Stimulated activated CD4-positive, alpha-beta T cell treated with anti-CD3 and anti-CD28 coated beads, Interleukin-1b, Interleukin-23, amount 100 ng/mL, for 24 hours (primary cell): ENCODE measurements at places on chromosomes 2 and 18.

DNA sequence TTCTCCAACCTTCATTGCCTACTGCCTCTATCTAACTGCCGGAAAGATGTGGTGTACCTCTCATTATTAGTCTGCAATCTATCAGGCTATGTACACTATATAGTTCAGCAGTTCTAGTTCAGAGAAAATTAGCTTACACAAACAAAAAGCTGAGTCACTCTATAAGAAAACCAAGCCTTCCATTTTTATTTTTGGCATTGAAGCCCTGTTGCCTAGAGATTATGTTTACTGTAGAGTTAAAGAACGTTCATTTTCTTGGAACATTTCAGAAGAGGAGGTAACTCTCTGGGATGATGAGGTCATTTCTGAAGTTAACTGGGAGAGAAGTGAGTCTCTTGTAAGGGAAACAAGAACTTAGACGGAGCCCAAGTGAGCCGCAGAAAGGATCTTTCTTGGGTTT is 133.5 kb downstream of the FAM124B start:
- DNase-seq = no peak

- no peak for DNase-seq
Observed at GRCh38 chr18:28409811-28410210, 232.9 kb upstream of the CDH2 start.

- no peak for DNase-seq
Observed at GRCh38 chr2:113965228-113965627, 75.3 kb downstream of the ACTR3 start.

DNA sequence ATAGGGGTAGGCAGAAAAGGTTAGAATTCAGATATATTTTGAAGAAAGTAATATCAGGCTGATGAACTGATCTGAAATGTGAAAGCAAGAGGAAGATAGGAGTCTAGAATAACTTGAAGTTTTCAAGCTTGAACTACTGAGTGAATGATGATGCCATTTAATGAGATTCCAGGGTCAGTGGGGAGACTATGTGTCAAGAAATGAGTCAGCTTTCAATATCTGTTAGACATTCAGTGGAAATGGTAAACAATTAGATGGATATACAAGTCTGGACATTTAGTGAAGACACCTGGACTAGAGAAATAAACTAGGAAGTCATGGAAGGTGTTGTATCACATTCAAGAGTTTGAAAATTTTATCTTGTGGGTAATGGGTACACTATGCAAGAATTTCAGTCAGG is 326.9 kb downstream of the FSIP2 start:
- DNase-seq = no peak

DNA sequence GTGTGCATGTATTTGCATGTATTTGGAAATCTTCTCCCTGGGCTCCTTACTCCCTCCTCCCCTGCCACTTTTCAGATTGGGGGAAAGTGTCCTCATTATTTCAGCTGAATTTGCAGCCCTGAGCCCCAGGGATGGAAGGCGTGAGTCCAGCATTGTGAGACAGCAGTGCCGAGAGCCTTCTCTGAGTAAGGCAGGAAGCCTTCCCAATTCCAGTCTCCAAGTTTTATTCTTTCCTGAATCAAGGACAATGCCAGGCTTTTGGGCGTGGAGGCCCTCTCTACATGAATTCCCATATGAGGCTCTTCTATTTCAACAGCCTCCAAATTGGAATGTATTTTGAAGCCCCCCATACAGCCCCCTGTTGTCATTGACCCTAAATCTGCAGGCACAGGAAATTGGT is 163.5 kb downstream of the ACKR3 start:
- DNase-seq = no peak

DNA sequence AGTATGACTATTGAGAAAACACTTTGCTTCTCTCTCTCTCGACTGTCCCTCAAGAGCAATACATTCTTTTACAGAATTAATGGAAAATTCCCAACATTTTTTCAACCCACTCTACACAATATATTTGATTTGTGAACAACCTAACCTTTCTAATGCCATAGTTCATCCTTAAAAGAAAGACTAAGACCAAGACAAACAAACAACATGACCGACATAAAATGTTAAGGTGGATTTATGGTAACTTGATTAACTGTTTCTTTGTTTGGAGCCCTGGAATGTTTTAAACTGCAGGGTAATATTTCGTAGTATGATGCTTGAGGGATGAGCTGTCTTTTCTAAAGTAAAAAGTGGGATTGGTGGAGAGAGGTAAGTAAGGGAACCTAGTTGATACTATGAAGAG is 738.2 kb downstream of the MBD2 start:
- DNase-seq = no peak

DNA sequence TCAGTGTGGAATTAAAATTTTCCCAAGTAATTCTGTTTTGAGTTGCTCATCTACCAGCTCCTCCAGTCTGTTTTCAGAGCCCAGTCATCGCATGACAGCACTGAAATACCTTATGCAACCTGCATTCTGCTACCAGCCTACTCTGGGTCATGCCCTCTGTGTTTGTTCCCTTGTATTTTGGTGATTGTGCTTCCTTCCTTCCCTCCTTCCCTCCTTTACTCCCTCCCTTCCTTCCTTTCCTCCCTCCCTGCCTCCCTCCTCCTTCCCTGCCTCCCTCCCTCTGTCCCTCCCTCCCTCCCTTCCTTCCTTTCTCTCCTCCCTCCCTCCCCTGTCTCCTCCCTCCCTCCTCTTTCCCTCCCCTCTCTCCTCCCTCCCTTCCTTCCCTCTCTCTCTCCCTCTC is 289.6 kb downstream of the CDH2 start:
- no peak for DNase-seq

GRCh38 chr2:60498127-60498815 is 55.2 kb downstream of the BCL11A start:
- DNase-seq = no peak

GRCh38 chr2:54710216-54710615 is 13.2 kb upstream of the EML6 start:
- DNase-seq = no peak
